ENCODE measurements at places on chromosomes 1 and 21.

- DNase-seq = peak; percentile 25
Observed at GRCh38 chr1:201309416-201309815, 26.1 kb downstream of the PKP1 start.

GRCh38 chr1:30145723-30146303 lies 577.6 kb downstream of the MATN1 start:
- DNase-seq = no peak

DNA sequence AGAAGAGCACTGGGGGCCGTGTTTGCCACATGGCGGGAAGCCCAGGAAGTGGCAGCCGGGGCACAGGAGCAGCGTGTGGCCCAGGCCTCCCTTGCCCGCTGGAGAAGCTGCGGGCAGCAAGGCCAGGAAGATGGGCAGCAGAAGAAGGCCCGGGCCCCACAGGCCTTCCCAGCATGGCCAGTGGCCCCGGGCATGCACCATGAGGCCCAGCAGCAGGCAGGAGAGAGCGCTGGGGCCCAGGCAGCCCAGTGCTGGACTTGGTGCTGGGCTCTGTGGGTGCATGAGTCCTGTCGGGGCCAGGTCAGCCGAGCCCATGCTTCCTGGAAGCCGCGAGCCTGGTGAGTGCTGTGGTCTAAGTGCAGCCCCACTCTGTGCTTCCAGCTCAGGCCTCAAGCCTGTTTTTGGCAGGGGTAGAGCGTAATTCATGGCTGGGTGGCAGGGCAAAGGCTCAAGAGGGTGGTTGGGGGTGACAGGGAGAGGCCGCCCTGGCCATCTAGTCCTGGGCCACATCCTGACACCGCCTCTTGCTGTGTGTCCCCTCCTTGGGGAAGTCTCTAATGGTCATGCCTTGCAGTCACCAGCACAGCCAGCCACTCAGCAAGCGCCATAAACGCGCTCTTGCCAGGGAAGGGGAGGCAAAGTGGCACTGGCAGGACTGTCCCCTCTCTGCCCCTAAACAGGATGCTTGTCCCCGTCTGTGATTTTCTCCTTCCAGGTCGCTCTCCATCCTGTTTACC lies 21.3 kb downstream of the MTHFR start:
- DNase-seq = no peak

DNA sequence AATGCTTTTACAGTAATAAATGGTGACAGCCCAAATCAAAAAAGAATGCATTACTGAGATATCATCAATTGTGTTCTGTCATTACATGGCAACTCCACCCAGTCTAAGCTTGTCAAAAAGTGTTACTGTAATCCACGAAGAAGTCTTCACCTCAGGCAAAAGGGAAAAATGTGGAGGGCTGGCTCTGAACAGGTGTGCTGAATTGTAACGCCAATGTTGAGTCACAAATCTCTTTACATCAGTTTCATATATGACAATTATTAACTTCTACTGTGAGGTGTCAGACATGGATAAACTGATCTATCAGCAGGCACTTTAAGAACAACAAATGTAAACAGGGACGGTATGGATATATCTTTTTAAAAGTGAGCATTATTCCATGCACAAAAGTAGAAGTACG lies 98.5 kb upstream of the DMRTA2 start:
- DNase-seq = no peak

- DNase-seq = no peak
Observed at GRCh38 chr1:111486431-111486830, 12.6 kb downstream of the C1orf162 start.

DNA sequence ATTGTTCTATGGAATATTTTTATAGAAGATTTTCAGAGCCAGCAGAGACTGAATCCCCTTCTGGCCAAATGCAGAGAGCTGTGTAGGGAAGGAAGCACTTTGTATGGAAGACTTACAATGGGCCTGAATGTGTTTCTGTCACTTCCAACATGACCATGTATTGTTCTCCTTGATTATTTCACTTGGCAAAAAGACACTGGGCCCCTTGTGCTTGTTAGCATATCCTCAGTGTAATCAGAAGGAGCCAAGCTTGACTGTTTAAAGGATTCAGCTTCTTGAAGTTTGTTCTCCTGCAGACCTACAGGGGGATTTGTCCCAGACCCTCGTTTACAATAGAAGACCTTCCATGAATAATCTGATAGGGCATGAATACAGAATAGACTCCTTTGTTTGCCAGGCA lies 48.1 kb upstream of the UBE2U start:
- DNase-seq = no peak

DNA sequence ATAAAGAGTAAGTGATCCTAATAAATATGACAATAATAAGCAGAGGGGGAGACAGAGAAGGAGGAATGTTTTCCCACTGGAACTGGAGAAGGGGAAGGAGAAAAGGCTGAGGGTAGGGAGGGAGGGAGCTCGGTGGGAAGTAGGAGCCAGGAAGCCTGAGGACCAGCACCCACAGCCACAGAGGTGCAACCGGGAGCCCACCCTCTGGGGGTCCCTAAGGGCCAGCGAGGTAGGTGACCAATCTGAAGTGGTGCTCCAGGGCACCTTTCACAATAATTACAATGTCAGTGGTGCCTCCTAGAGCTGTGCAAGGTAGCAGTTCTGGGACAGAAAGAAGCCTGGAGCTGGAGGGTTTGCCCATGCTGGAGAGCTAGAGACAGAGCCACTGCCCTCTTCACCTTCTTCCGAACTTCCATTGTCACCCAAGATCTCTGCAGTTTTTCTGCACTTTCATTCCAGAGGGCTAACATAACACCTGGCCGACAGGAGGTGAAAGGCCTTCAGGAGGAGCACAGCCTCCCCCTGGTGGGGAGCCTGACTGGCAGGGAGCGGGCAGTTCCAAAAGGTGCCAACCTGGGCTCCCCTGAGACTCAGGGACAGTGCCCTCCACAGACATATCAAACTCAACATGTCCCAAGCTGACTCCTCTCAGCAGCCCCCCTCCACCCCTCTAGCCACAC lies 4.1 kb upstream of the AHCYL1 start:
- DNase-seq = no peak

DNA sequence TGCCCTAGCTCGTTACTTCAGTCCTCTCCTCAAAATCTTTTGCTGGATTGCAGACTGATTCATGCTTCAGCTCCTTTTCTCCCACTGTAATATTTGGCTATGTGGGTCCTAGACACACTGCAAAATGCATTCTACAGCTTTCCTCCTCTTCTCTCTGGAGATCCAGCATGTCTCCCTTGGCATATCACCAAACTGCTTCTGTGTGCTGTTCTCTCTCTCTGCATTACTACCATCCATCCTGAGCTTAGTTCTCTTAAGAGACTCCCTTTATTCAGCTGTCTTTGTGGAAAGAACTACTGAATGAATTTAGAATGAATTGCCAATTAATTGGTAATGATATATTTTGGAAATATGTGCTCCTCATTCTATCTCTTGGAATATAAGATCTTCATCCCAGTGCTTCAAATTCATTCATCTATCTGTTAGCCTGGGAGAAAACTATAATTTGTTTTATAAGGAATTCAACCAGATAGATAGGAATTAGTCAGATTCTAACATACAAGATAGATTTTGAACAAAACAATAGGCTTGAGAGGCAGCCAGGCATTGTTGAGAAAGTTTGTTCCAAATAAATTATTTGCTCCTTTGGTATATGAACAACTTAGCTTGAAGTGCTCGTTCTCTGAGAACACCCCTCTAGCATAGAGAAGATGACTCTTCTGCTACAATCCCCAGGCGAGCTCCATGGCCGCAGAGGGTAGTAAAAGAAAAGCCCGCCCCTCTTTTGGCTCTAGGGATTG lies 71.9 kb downstream of the NTMT2 start:
- no peak for DNase-seq

DNA sequence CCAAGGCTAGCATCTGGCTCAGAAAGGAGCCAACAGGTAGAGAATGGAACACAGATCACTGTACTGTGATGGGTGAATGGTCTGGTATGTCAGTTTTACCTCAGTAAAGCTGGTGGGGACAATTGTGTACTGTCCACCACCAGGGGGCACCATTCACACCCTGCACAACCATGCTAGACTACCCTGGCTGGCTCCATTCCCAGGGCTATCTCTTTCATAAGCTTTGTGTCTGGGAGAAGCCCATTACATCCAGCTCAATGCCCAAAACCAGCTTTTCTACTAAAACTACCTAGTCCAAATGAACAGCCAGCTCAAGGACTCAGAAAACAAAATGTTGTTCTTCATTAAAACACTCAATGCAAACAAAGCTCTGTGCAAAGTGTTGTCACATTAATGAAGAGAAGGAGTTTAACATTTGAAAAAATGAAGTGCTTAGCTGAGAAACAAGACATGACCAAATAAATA lies 62.0 kb upstream of the RASAL2 start:
- peak; percentile 47 for DNase-seq

- DNase-seq = no peak
Observed at GRCh38 chr1:99397029-99397428, 132.7 kb downstream of the PLPPR4 start.

DNA sequence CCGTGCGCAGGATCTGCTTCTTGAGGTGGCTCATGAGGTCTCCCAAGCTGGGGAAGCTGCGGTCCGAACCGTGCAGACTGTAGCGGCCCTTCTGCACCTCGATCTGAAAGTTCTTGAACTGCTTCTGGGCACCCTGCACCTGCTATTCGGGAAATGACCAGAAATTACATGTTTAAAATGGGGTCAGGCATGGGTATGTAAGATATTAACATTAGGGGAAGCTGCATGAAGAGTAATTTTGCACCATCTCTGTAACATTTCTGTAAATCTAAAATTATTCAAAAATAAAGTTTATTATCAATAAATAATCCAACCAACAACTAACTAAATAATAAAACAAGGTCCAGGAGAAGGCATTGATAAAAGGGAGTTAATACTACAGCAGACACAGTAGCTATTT lies 110.7 kb downstream of the RAVER2 start:
- DNase-seq = no peak

DNA sequence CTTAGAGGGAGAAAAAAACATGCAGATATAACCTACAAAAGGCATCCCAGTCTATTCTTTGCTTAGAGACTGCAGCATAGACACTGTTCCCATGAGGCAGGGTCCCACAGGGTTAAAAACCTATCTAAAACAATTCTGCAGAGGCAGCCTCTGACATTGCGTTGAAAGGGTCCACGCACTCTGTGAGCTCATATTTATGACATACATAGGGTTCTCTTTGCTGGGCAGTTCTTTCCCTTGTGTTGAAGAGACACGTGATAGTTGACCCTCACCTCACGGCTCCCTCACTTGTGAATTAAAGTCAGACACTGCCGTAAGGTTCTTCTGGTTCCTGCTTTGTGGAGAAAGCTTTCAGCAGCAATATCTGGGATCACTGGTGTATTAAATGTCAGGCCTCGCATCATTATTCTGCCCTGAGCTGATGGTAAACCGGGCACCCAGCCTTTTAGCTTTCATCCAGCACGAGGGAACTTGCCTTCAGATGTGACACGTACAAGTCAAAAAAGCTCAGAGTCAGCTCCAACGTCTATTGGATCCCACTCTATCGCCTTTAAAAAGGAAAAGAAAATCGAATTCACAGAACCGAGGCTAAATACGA lies 52.8 kb upstream of the HNRNPU start:
- DNase-seq = no peak

GRCh38 chr1:4693891-4694290 lies 39.5 kb downstream of the AJAP1 start:
- DNase-seq = no peak

GRCh38 chr1:185532856-185533255 lies 201.3 kb upstream of the HMCN1 start:
- DNase-seq = no peak

DNA sequence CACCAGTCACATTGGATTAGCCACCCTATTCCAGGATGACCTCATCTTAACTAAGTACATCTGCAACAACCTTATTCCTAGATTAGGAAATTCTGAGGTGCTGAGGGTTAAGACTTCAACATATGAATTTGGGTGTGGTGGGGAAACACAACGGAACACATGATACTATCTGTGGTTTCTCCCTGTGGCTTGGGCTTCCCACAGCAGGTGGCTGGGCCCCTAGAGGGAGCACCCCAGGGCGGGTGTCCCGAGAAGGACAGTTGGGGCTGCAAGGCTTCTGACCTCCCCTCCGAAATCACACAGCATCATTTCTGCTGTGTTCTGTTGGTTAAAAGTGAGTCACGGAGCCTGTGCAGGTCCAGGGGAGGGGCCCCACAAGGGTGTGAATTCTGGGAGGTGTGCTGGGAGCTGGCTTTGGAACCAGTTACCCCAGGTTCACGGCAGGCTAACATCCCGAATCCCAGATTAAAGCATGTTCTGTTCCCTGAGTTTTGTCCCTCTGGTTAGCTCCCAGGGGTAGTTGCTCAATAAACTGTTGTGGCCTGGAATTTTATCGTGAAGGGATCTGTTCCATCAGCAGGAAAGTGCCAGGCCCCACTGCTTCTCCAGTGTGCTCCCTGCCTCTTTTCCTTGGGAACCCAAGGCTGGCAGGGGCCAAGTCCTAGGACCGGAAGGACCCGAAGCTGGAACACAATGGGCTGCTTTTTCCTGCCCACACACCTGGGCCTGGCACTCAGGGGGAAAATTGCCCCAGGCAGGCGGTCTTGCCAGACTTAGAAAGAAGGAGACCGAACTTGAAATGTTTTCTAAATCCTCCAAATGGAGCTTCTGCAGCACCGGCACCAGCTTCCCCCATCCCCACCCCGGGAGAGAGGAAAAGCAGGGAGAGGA lies 154.0 kb upstream of the WNT4 start:
- DNase-seq = no peak

DNA sequence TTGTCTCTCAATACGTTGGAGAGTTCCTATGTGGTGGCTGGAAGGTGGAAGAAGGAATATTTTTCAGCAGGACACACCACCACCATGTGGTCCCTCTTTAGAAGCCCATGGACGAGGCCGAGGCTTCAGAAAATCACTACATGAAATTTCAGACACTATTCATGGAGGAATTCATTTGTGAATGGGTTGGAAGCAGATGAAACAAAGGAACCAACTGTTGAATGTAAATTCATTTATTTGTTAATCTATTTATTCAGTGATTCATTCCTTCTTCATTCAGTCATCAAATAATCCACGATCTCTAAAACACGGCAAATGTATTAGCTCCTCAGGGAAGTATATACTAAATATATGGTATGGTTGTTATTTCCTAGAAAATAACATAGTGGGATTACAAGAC lies 12.2 kb downstream of the SLC35F3 start:
- DNase-seq = no peak

DNA sequence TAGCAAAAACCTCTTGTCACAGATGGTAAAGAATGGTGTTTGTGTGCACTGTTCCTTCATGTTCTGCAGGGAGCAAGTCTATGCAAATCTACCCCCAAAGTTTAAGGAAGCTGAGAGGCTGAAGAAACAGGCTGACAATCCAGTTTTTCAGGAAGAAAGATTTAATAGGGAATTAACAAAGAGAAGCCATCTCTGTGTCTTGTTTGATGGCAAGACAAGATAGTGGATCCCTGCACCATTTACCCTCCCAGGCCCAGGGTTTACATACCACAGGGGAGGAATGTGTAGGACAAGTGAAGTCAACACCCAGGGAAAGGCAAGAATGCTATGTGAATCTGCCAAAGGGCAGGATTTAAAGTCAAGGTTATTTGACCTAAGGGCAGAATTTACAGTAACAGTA lies 48.1 kb upstream of the FNBP1L start:
- no peak for DNase-seq

GRCh38 chr1:6923416-6923815 lies 138.2 kb downstream of the CAMTA1 start:
- DNase-seq = no peak

All from iPS DF 19.7 (cell line).